ENCODE measurements at places on chromosomes 2 and 18.

- no peaks in the 10 kb centered on the region for H3K27me3 ChIP-seq
- no peaks in the 10 kb centered on the region for H3K4me1 ChIP-seq
- H3K4me3 ChIP-seq = no peak overlapping the region
- H3K36me3 ChIP-seq = no peaks in the 10 kb centered on the region
- DNase-seq = no peak
Measured at GRCh38 chr2:51404226-51404625, 372.3 kb upstream of the NRXN1 start.

DNA sequence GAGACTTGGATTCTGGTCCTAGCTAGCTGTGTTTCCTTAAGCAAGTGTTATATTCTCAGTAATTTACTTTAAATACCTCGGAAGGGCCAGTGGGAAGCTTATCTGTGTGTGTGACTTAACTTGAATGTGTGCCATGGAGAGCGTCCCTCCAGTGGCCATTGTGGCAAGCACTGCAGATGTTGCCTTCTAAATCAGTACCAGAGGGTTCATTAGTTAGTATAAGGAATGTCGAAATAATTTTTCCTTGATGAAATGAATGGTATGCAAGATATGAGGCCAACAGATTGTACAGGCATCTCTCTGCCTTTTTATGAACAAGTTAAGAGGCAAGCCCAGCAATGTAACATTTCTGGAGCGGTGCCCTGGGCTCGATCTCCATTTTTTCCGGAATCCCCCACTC, 52.0 kb downstream of the FBXO36 start:
- H3K27me3 ChIP-seq = no peaks in the 10 kb centered on the region
- no peak overlapping the region for H3K27ac ChIP-seq
- no peak overlapping the region for H3K4me3 ChIP-seq
- H3K4me1 ChIP-seq = no peaks in the 10 kb centered on the region
- no peak for DNase-seq
- H3K36me3 ChIP-seq = no peaks in the 10 kb centered on the region

GRCh38 chr18:27301615-27302378, 116.7 kb upstream of the CHST9 start:
- no peak overlapping the region for H3K4me3 ChIP-seq
- H3K27me3 ChIP-seq = no peaks in the 10 kb centered on the region
- H3K36me3 ChIP-seq = no peaks in the 10 kb centered on the region
- DNase-seq = no peak
- H3K4me1 ChIP-seq = no peaks in the 10 kb centered on the region
- H3K27ac ChIP-seq = no peak overlapping the region

- no peaks in the 10 kb centered on the region for H3K36me3 ChIP-seq
- no peak overlapping the region for H3K4me3 ChIP-seq
- H3K27ac ChIP-seq = no peak overlapping the region
- no peak for DNase-seq
- no peaks in the 10 kb centered on the region for H3K4me1 ChIP-seq
- no peaks in the 10 kb centered on the region for H3K27me3 ChIP-seq
Measured at GRCh38 chr18:74604774-74605173, 7.1 kb downstream of the ZNF407 start.

GRCh38 chr18:44914028-44914427, 233.3 kb downstream of the SETBP1 start:
- H3K27ac ChIP-seq = no peak overlapping the region
- no peak for DNase-seq
- no peaks in the 10 kb centered on the region for H3K36me3 ChIP-seq

Data from endothelial cell of umbilical vein (primary cell).